ENCODE measurements at places on chromosomes 6 and 20.

DNA sequence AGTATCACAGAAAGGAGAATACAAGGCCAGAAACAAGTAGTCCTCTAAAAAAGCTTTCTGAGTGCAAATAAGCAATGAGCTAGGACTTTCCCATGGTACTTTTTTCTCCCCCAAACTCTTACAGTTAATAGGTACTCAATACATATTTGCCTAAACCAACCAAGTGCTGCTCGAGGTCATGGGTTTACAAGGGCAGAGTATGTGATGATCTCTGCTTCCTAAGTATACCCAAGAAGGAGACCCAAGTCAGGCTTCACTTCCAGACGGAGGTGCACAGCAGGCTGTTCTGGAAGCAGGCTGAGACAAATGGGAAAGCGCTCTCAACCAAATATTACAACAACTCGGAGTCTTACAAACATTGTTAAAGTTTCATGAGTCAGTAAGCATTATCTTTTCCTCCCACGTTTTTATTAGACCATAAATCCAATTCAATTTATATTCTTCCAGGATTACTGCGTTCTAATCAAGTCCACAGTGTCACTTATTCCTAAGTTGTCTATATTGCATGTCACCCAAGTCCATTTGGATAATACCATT is 8.1 kb downstream of the FYN start:
- DNase-seq, result no peak

- no peak for DNase-seq
Measured at GRCh38 chr6:38552121-38552520, 87.6 kb downstream of the BTBD9 start.

DNA sequence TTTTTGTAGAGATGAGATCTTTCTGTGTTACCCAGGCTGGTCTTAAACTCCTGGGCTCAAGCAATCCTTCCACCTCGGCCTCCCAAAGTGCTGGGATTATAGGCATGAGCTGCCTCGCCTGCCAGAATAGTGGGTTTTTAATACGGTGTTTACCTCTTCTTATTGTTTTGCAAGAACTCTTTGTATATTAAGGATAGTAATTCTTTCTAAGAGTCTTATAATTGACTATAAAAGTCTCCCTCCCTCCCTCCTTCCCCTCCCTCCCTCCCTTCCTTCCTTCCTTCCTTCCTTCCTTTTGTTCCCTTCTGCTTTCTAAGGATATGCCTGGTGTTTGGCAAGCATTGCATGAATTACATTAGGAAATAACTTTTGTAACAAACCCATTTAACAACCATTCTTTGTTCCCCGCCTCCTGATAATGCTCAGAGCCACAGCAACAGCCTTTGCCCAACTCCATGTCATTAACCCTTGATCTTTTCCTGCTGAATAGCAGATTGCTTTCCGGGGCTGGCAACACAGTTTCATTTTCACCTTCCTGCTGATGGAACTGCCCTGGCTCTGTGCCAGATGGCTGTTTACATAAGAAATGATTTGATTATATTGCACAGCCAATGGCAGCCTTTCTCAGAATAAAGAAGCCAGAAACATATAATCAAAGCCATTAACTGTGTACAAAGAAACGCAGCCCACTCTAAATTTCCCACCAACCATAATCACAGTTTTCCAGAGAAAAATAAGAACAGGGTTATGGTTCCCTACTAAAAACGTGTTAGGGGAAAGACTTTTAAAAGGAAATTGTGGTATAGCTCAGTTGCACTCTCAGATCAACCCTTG is 143.7 kb upstream of the PTPN1 start:
- DNase-seq, result peak; percentile 93

- no peak for DNase-seq
Measured at GRCh38 chr6:30821862-30822784, 62.2 kb upstream of the DDR1 start.

GRCh38 chr6:77095936-77096627 is 367.2 kb downstream of the HTR1B start:
- DNase-seq, result no peak

GRCh38 chr6:154447954-154448353 is 62.5 kb downstream of the CNKSR3 start:
- no peak for DNase-seq

- DNase-seq, result no peak
Measured at GRCh38 chr6:170000071-170000843, 248.8 kb downstream of the ERMARD start.

GRCh38 chr6:71287038-71287437 is 1.6 kb upstream of the OGFRL1 start:
- no peak for DNase-seq

DNA sequence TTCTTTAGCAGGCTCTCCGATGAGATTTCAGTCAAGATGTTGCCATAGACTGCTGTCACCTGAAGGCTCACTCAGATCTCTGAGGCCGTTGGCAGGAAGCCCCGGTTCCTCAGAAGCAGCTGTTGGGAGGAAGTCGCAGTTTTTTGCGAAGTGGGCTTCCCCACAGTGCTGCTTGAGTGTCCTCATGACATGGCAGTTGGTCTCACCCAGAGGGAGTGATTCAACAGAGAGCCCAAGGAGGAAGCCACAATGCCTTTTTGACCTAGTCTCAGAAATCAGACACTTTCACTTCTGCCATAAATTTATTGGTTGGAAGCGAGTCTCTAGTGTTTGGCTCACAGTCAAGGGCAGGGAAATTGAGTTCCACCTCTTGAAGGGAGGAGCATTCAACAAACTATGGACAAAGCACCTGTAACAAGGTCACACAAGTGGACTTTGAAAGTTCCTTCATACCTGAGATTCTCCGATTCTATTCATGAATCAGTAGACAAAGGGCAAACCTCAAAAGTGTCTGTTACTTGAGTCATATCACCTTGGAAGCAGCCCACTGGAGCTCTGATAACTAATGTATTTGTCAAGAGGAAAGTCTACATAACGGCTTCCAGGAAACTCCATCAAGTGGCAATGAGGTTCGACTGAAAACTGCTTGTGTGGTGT is 208.3 kb downstream of the TASP1 start:
- DNase-seq, result peak; percentile 42

GRCh38 chr6:111685526-111685925 is 79.8 kb upstream of the TRAF3IP2 start:
- DNase-seq, result no peak

GRCh38 chr6:28920281-28920680 is 3.5 kb downstream of the TRIM27 start:
- DNase-seq, result no peak

- no peak for DNase-seq
Measured at GRCh38 chr6:11430036-11430435, 107.5 kb upstream of the TMEM170B start.

- no peak for DNase-seq
Measured at GRCh38 chr6:118333772-118334171, 214.3 kb upstream of the PLN start.

DNA sequence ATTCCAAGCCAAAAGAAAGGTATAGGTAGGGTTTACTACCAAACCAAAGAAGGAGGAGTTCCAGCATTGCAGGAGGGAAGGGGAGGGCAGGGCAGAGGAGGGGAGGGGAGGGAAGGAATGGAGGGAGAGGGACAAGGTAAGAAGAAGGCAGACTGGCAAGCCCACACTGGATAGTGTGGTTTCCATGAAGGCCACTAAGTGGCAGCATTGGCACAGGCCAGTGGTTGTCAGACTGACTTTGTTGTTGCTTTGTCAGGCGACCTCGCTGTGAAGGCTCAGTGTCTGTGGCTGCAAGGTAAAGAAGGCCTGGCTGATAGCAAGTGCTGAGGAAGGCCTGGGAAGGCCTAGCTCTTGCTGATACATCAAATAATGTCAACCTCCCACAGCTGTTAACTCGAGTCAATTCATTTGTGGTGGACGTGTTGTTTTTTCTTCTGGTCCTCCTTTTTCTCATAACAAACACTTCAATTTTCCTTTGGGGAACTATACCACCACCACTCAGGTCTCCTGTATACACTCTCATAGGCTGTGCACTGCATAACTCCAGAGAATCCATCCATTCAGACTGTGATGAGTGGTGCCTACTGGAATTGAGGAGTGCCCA is 7.7 kb upstream of the ZNF334 start:
- peak; percentile 80 for DNase-seq

GRCh38 chr6:124254941-124255685 is 451.4 kb downstream of the NKAIN2 start:
- DNase-seq, result no peak

- DNase-seq, result no peak
Measured at GRCh38 chr6:105779110-105779509, 307.0 kb upstream of the PRDM1 start.

DNA sequence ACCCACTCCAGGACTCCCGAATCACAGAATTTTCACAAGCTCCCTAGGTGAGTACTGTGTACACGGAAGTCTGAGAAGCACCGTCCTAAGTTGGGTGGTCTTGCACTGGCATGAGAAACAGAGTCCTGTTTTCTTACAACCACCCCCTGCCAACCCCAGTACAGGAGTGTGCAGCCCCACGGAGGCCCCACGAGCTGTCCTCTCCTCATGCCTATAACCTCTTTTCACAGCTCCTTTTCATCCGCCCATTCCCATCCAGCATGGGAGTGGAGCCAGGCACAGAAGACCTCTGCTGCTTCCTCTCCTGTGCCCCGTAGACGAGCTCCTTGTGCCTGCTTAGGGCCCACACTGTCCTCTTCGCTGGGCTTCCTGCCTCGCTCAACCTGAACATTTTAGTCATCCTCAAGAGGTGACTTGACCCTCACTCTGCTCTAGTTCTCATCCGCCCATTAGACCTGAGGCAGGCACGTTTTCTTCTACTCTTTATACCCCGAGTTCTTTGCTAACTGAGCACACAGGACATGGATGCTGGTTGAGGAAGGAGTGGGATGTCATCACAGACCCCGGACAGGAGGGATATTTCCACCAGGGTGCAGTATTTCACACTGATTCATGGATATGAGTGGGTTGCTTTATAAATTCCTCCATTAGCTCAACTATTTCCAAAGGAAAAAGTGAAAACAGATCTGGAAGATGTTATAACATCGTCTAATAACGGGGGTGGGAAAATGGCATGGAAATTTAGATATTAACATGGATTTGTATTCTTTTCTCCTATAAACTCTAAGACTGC is 160.5 kb downstream of the TTLL2 start:
- DNase-seq, result peak; percentile 46

GRCh38 chr6:148971031-148971927 is 224.4 kb downstream of the UST start:
- DNase-seq, result no peak

- DNase-seq, result no peak
Measured at GRCh38 chr6:89360415-89360999, 8.0 kb upstream of the UBE2J1 start.

DNA sequence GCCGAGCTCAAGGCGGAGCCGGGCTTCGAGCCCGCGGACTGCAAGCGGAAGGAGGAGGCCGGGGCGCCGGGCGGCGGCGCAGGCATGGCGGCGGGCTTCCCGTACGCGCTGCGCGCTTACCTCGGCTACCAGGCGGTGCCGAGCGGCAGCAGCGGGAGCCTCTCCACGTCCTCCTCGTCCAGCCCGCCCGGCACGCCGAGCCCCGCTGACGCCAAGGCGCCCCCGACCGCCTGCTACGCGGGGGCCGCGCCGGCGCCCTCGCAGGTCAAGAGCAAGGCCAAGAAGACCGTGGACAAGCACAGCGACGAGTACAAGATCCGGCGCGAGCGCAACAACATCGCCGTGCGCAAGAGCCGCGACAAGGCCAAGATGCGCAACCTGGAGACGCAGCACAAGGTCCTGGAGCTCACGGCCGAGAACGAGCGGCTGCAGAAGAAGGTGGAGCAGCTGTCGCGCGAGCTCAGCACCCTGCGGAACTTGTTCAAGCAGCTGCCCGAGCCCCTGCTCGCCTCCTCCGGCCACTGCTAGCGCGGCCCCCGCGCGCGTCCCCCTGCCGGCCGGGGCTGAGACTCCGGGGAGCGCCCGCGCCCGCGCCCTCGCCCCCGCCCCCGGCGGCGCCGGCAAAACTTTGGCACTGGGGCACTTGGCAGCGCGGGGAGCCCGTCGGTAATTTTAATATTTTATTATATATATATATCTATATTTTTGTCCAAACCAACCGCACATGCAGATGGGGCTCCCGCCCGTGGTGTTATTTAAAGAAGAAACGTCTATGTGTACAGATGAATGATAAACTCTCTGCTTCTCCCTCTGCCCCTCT is 1.1 kb downstream of the CEBPB start:
- DNase-seq, result peak; percentile 89

DNA sequence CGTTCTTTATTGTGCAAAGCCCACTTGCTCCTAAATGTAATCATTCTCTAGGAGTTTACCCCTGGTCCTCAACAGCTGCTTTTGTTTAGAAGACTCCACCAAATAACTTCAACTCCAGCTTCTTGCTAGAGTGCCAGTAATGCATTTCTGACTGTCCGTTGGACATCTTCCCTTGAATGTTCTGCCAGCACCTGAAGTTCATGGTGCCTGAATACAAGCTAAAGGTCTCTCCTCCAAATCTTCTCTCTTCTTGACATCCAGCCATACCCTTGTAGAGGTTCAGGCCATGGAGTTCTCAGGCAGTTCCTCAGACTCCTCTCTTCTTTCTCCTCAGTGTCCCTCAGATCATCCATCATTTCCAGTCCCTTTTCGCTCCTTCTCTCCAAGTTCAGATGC is 21.7 kb downstream of the PHACTR2 start:
- no peak for DNase-seq

DNA sequence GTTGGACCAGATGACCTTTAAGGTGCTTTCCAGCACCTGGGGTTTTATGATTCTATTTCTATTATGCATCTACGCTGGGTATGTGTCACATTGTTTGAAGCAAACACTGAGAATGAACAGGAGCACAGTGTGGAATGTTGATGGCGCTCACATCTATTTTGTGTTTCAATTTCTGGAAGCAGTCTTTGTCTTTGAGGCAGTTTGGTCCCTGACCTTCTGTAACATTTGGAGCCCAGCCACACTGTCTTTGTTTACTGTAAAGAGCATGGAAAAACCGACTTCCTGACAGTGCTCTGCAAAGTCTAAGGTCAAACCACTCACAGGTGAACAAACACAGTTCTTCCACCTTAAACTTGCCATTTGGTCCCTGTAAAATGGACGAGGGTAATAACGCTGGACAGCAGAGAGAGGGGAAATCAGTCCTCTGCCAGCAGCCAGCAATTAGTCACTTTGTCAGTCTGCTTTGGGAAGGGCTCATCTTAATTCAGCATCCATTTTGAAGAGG is 155.5 kb downstream of the PRL start:
- peak; percentile 12 for DNase-seq
